ENCODE measurements at places on chromosomes 16 and 17. TPM values are rescaled to one million over a fixed set of nuclear protein-coding genes. Genes with fewer than 3 reads are reported as not detected.

The FSCN2 gene
- 1.2 TPM for total RNA-seq

The KRT27 gene
- not detected for total RNA-seq

The HS3ST3A1 gene
- 0.07 TPM for total RNA-seq

The IL17C gene
- 0.79 TPM for total RNA-seq

The FN3K gene
- 2.1 TPM for total RNA-seq

The ENPP7 gene
- not detected for total RNA-seq

The CIBAR2 gene
- not detected for total RNA-seq

The CDH1 gene
- total RNA-seq, result not detected

The FASN gene
- total RNA-seq, result 174 TPM

The WFIKKN1 gene
- total RNA-seq, result not detected

The TIGD7 gene
- 1.5 TPM for total RNA-seq

The KRT16 gene
- total RNA-seq, result not detected

The CCDC200 gene
- total RNA-seq, result not detected

The ZNF624 gene
- 2.1 TPM for total RNA-seq

The PITPNM3 gene
- 0.39 TPM for total RNA-seq

The MYH8 gene
- total RNA-seq, result not detected

The NPTX1 gene
- 0.15 TPM for total RNA-seq

The ODAD4 gene
- total RNA-seq, result not detected

The RNF157 gene
- total RNA-seq, result 0.44 TPM

The SHBG gene
- total RNA-seq, result 0.13 TPM

The HS3ST2 gene
- total RNA-seq, result not detected

The SPEM1 gene
- total RNA-seq, result not detected

The KCTD5 gene
- total RNA-seq, result 53.4 TPM

The TAC4 gene
- not detected for total RNA-seq

The ERN2 gene
- total RNA-seq, result not detected

The PNMT gene
- total RNA-seq, result 0.20 TPM

The ADAD2 gene
- not detected for total RNA-seq

The ADCY7 gene
- 10.1 TPM for total RNA-seq

The C17orf78 gene
- total RNA-seq, result not detected

The PYDC1 gene
- not detected for total RNA-seq

The TAT gene
- not detected for total RNA-seq

The PRAC2 gene
- not detected for total RNA-seq

The PEX12 gene
- 4.0 TPM for total RNA-seq

The CCL4L2 gene
- not detected for total RNA-seq

The TBC1D3 gene
- total RNA-seq, result not detected

All from mammary microvascular endothelial cell (primary cell).